ENCODE measurements at places on chromosomes 11 and 22.

DNA sequence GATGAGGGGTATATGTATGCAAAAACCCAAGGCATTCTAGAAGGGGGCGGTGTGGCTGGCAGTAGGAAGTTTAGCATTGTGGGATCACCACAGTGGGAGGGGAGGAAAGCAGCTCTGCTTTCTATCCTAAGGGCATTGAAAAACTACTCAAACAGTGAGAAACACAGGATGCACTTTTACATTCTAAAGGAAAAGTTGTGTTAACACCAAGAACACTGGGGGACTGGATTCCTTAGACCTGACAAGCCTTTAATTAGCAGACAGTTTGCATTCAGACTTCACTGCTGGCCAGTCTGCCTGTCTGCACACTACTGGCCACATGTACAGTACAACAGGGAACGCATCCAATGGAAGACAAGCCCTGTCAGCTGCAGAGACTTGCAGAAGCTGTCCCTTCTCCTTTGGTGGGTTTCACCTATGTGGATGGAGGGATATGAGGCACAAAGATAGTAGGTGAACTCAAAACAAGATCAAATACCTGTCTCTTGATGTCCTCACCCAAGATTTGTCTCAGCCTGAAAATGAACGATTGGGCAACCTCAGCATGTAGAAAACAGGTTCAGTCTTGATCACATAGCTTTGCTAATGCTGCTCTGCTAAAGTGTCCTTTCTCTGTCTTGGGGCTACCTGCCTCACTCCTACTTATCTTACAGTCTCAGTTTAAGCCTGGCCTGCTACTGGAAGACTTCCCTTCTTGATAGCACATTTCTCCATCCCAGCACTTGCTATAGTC is 64.8 kb downstream of the TENM4 start:
- DNase-seq, result no peak

- DNase-seq, result no peak
These were observed 50.7 kb upstream of the LIN7C start for GRCh38 chr11:27557226-27557625.

DNA sequence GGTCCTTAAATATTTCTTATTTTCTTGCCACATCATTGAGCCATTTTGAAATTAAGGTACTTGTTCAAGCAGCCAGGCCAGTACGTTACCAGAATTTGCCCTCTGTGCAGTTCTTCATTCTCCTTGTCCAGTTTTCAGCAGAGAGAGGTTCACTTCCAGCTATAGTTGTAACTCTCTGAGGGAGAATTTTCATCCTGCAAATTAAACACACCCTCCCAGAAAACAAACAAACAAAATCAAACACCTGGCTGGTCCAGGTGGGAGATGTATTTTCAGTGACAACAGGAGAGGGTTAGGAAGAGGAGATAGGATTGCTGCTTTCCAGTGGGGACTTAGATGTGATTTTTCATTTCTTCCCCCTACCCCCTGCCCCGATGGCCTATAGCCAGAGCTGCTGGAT is 45.0 kb downstream of the LHFPL7 start:
- DNase-seq, result no peak

DNA sequence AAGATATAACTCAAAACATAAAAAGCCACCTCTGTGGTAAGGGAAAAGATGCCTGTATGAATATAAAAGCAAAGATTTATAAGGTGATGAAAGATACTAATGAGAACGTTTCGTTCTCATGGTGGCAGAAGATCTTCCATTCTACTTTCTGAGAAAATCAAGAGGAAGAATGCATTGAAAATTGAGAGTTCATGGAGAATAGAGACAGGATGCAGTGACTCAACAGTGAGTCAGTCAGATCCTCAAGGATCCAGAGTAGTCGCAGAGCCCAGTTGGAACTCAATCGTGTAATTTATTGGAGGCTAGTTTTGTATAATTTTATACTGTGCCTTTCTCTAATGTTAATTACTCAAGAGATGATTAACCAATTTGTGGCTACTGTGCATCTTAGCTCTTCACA is 73.3 kb downstream of the ENTHD1 start:
- DNase-seq, result no peak

- no peak for DNase-seq
These were observed 19.0 kb upstream of the PRODH start for GRCh38 chr22:18954990-18955571.

- DNase-seq, result no peak
These were observed 1.0 kb upstream of the RAB3IL1 start for GRCh38 chr11:61918251-61918937.

- no peak for DNase-seq
These were observed 256.7 kb upstream of the UBASH3B start for GRCh38 chr11:122398851-122399250.

- no peak for DNase-seq
These were observed 1.1 kb upstream of the TMA7B start for GRCh38 chr22:39958949-39959639.

DNA sequence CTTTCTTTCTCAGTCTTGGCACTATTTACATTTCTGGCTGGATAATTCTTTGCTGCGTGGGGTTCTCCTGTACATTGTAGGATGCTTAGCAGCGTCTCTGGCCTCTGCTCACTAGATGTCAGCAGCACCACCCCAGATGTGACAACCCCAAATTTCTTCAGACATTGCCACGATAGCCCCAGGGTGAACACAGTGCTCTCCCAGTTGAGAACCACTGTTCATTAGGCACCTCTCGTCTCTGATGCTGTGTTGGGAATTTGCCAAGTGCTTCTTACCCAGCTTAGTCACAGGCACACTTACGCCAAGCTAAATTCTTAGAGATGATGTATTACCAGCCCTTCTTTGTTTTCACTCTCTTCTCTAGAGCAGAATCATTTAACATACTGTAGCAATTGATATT is 9.4 kb downstream of the TRIM6 start:
- no peak for DNase-seq

DNA sequence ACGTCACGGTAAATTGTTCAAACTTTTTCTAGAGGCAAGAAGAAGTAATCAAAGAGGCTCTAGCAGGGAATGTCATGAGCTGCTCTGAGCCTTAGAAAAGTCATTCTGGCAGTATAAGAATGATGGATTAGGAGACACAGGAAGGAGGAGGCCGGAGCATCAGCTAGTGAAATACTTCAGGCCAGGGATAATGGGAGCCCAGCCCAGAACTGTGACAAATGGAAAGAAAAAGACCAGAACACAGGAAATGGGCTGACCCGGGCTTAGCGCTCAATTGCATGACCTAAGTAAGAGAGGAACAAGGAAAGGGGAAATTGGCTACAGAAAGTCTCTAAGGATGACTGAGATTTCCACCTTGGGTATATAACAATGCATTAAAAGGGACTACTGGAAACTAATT is 108.6 kb downstream of the LARGE1 start:
- no peak for DNase-seq

- DNase-seq, result no peak
These were observed 666.4 kb downstream of the BRD1 start for GRCh38 chr22:49161002-49161850.

DNA sequence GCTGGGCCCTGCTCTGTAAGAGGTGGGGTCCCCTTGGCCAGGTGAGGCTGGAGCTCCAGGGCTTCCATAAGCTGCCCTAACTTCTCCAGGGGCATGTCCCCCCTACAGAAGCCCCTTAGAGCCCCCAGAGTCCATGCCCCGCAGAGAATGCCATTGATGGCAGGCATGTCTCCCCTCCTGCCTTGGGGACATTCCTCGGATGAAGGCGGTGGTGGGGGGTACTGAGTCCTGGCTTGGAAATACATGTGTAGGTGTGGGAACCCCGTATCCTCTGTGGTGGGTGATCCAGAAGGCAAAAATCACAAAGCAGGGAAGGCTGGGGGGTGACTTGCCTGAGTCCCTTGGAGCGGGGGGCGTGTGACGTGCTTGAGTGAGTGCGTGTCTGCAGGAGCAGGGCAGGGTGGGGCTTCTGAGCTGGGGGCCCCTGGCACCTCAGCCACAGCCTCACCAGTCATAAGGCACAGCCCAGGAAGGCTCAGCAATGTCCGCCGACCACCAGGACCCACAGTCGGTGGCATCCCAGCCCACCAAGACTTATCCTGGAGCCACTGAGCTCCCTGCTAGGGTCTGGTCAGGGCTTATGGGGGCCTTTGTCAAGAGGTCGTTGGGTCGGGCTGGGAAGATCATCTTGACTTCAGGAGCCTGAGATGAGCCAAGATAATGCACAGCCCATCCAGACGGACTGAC is 69.8 kb upstream of the KCNQ1OT1 start:
- no peak for DNase-seq

DNA sequence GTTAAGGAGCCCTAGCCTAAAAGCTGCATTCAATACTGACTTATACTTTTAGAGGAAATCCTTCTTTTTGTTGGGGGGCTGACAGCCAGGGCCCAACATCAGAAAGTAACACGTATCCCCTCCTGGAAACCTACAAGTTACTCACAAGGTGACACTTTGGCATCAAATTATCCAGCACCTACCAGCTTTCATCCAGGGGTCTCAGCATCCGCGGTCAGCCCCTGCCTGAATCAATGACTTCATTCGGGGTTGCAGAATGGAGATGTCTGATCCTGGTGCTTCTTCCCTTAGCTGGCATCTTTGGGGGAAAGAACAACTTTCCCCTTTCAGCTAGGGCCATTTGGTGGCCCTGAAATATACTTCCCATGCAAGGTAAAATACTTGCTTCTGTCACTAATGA is 5.3 kb upstream of the NAP1L4 start:
- DNase-seq, result no peak

DNA sequence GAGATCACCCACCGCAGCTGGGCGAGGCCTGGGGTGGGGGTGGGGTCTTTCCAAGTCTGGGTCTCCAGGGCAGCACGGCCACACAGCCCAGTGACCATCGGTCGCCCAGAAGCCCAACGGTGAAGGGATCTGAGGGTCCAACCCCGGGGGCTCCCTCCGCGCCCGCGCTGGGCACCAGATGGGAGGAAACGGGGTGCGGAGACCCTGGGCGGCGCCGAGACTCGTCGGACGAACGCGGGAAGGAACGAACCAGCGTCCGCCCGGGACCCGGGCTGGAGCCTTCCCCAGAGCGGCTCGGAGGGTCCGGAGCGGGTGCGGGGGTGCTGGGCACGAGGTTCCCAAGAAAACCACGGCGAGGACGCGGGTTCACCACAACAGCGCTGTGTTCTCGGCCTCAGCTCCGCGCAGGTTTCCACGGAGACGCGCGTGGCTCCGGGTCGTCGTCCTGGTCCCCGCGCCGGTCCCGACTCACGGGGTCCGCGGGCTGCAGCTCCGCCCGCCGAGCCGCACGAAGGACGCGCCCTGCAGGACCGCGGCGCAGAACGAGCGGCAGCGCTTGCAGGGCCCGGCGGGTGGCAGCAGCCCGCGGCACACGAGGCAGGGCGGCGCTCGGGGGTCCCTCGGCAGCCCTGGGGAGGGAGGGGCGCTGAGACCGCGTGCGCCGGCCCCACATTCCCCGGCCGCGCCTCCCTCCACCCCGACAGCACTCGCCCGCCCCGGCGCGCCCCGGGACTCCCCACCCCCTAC is 2.3 kb upstream of the IL17REL start:
- no peak for DNase-seq

GRCh38 chr11:8987446-8987845 is 16.4 kb downstream of the NRIP3 start:
- DNase-seq, result no peak

- DNase-seq, result no peak
These were observed 18.1 kb upstream of the BDNF start for GRCh38 chr11:27718346-27718862.

DNA sequence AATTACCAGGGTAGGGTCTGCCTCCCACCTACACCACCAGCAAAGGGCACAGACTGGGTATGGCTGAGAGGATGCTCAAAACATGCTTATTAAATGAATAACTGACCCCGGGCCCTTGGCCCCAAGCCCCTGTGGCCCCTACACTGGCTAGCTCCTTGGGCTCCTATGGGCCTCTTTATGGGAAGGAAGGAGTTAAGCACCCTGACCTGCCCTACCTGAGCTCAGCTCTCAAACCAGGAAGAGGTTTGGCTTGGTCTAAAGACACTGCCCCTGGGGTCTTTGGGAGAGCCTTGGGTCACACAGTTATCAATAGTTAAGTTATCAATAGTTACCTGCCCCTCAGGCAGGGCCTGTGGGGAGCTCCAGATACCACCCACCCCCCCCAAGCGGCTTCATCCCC is 1.2 kb downstream of the USH1C start:
- DNase-seq, result no peak

- DNase-seq, result no peak
These were observed 28.7 kb downstream of the CYTH4 start for GRCh38 chr22:37310815-37311595.

GRCh38 chr11:75174781-75175370 is 24.0 kb downstream of the SLCO2B1 start:
- DNase-seq, result no peak

DNA sequence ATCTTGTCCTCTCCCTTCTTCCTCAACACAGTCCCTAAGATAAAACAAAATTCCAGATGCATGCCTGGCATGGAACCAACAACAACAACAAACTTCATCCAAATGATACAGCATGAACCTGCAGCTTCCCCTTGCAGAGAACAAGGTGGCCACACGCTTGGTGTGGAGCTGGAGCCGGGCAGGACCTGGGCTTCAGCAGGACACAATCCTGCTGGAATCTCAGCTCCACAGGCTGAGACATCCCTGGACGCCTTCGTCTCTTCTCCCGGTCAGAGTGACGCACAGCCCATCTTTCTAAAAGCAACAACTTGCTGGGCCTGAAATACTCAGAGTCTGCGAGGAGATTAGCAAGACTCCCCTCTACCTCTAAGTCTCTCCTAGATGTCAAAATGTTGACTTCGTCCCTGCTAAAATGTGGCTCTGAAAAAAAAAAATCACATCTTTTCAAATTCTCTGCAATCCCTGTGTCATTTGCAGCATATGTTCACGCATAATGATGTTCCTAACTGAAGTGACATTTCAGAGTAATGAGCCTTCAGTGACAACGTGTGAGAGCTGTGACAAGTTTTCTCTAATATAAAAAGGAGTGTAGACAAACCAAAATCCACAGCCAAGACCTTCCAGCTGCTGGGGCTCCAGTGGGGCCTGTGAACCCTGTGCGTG is 1232.3 kb downstream of the TBC1D22A start:
- no peak for DNase-seq

DNA sequence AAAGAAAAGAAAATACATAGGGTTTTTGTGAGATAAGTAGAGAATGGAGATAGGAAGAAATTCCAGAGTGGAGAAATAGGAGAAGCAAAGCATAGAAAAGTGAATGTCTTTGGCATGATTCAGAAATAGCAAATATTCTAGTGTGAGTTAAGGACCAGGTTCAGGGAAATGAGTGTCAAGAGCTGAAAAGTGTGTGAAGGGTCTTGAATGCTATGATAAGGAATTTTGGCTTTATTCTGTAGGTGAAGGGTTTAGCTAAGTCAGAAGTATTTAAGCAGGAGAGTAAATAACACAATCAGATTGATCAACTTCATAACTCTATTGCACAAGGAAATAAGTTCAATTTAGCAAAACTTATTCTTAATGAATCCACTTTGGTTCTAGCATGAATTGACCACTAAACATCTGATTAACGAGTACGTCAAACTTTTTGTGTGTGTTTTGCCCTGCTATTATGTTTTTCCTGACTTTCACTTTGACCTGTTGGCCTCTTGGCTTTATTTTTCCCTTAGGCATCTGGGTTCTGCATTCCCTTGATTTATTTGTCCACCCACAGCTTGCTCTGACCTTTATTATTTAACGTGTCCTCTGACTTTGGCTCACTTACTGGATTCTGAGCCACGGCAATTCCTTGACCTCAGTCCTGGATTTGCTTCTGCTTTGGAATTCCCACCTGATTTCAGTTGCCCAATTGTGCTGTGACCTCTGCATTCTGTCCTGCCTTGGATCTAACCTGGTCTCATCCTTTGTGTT is 11.9 kb upstream of the TMEM218 start:
- DNase-seq, result no peak

Measured in NCI-H1436 treated with DMSO at 0.1 percent for 48 hours (cell line).